ENCODE measurements at places on chromosomes 3 and 15. TPM values are rescaled to one million over a fixed set of nuclear protein-coding genes. Genes with fewer than 3 reads are reported as not detected.

STXBP5L gene
- 9.8 TPM for total RNA-seq

PLCB2 gene
- total RNA-seq = 2.4 TPM

MAPKAPK3 gene
- 25.5 TPM for total RNA-seq

TMEM41A gene
- 11.5 TPM for total RNA-seq

DUOXA1 gene
- not detected for total RNA-seq

AGBL1 gene
- not detected for total RNA-seq

All from H4 (cell line).